Activated naive CD8-positive, alpha-beta T cell treated with anti-CD3 and anti-CD28 coated beads, Interleukin-2, amount 50 U/mL, for 24 hours (primary cell): ENCODE measurements at places on chromosomes 6 and 20.

DNA sequence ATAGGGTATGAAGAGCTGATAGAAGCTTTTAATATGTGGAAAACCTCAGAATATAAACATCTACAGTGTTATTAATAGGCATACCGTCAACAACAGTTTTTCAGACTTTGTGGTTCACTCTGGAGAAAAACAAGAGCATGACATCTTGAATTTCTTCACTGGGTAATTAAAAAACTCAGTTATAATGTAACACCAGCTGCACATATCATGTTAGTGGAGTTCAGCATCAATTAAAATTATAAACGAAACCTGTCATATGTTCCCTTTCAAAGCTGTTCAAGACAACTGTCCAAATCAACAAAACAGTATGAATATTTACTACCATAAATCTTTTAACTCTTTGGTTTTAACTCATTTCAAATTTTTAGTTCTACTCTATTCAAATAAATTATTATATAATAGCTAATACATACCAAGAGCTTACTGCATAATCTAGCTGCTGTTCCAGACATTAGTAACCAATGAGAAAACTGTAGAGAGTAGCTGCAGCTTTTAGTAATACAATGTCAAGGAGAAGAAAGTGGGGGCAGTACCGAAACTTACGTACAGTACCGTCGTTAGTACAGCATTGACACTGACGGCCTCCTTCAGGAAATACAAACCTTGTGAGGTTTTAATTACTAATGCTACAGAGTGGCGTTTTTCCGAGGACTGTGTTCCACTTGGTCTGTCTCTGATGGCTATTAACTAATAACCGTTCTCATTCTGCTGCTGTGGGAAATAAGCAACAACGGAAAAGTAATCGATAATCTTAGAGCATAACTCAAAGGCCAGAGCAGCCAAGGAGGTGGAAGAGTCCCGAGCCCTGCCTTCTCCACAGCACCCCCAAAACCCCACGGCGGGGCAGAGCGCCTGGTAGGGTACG, 532 bp upstream of the PM20D2 start:
- peak overlapping the region; percentile 84 for H3K4me3 ChIP-seq
- peak overlapping the region; percentile 95 for H3K27ac ChIP-seq
- H3K4me1 ChIP-seq, result peaks cover 34% of the 10 kb centered on the region

- peaks cover 18% of the 10 kb centered on the region for H3K27me3 ChIP-seq
- peak; percentile 82 for DNase-seq
- peak overlapping the region; percentile 85 for H3K4me3 ChIP-seq
- peaks cover 16% of the 10 kb centered on the region for H3K4me1 ChIP-seq
- H3K36me3 ChIP-seq, result no peaks in the 10 kb centered on the region
These were observed 52.8 kb downstream of the MRPL14 start for GRCh38 chr6:44074439-44074812.

DNA sequence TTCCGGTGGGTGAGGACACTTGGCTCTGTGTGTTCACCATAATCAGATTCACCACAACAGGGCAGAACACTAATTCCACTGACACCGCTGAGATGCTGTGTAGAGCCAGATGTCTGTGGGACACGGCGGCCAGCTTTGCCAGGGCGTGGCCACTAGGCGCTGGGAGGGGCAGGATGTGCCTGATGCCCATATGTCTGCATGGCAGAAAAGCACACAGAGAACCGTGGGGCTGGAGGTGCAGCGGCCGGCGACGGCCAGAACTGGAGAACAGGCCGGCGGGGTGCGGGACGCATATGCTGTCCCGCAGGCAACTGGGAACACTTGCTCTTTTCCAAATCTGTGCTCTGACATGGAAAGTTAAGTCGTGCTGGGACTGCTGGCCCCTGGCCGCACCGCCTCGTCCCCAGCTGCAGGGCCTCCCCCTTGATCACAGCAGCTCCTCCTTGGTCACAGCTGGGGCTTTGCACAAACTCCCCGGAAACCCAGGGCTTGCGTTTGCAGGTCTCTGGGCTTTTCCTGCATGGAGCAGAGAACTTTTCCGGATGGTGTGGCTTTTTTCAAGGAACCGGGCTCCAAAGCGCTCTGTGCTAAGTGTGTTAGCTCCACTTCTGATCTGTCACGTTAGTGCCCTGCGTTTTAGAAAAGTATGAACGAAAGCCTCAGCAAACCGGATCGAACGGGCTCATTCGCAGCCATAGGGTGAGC, 31.1 kb downstream of the NTSR1 start:
- peaks cover 42% of the 10 kb centered on the region for H3K4me1 ChIP-seq
- H3K36me3 ChIP-seq, result no peaks in the 10 kb centered on the region
- H3K27ac ChIP-seq, result peak overlapping the region; percentile 84
- peak overlapping the region; percentile 73 for H3K4me3 ChIP-seq
- DNase-seq, result peak; percentile 45

- H3K27me3 ChIP-seq, result no peaks in the 10 kb centered on the region
- H3K36me3 ChIP-seq, result no peaks in the 10 kb centered on the region
- H3K4me3 ChIP-seq, result no peak overlapping the region
These were observed 37.6 kb upstream of the ZBP1 start for GRCh38 chr20:57657535-57658446.

DNA sequence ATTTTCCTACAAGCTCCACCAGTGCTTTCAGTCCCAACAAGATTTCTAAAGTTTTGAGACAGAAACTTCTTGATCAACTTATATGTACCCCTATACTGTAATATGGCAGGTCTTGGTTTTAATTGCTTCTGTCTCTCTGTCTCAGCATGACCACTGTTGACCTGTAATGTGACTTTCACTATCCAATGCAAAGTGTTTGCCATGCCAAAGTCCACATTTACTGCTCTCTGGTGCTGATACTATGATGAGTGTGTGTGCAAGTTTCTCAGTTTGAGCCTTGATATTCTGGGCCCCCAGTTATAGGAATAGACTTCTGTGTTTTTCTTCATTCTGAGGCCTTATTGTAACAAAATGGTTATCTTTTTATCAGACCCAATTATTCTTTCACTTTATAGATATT, 45.8 kb downstream of the OR2J2 start:
- H3K27me3 ChIP-seq, result peaks cover 27% of the 10 kb centered on the region
- no peak overlapping the region for H3K4me3 ChIP-seq
- no peak overlapping the region for H3K27ac ChIP-seq
- no peaks in the 10 kb centered on the region for H3K4me1 ChIP-seq
- DNase-seq, result no peak

- H3K27ac ChIP-seq, result no peak overlapping the region
- no peak overlapping the region for H3K4me3 ChIP-seq
- no peaks in the 10 kb centered on the region for H3K36me3 ChIP-seq
- peaks cover 3% of the 10 kb centered on the region for H3K4me1 ChIP-seq
These were observed 163.2 kb downstream of the SYNDIG1 start for GRCh38 chr20:24632581-24632980.

GRCh38 chr6:127812985-127813698, 87.7 kb downstream of the THEMIS start:
- H3K36me3 ChIP-seq, result peaks cover 23% of the 10 kb centered on the region
- H3K27me3 ChIP-seq, result no peaks in the 10 kb centered on the region
- DNase-seq, result peak; percentile 50
- H3K4me3 ChIP-seq, result peak overlapping the region; percentile 74
- peak overlapping the region; percentile 90 for H3K27ac ChIP-seq

GRCh38 chr6:18165751-18166150, 10.5 kb downstream of the KDM1B start:
- peaks cover 35% of the 10 kb centered on the region for H3K36me3 ChIP-seq
- no peak overlapping the region for H3K4me3 ChIP-seq
- H3K27ac ChIP-seq, result no peak overlapping the region
- no peaks in the 10 kb centered on the region for H3K27me3 ChIP-seq

DNA sequence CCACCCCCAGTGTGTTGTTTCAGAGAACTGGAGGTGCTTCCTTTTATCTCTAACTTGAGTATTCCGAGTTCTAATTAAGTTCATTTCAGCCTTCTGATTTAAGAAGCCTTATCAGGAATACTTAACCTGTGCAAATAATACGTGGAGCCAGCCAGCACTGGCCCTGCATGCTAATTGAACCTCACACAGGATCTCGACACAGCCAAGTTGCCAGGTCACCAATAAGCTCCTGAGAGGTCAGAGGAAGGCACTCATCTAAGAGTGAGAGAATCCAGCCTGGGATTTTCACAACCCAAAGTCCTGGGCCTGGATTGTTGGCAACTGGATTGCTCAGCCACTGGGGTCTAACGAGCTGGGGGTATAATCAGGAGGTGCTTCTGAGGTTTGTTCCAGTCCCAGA, 157.7 kb upstream of the LRFN2 start:
- DNase-seq, result no peak
- H3K27ac ChIP-seq, result no peak overlapping the region
- H3K4me1 ChIP-seq, result no peaks in the 10 kb centered on the region

GRCh38 chr6:26136321-26136720, 49.1 kb downstream of the HFE start:
- H3K27me3 ChIP-seq, result no peaks in the 10 kb centered on the region
- no peak overlapping the region for H3K4me3 ChIP-seq
- DNase-seq, result no peak
- H3K36me3 ChIP-seq, result peaks cover 5% of the 10 kb centered on the region
- H3K4me1 ChIP-seq, result peaks cover 19% of the 10 kb centered on the region

GRCh38 chr20:2059411-2059810, 42.2 kb upstream of the STK35 start:
- no peaks in the 10 kb centered on the region for H3K36me3 ChIP-seq
- no peak overlapping the region for H3K4me3 ChIP-seq
- H3K27me3 ChIP-seq, result peaks cover 26% of the 10 kb centered on the region
- no peak overlapping the region for H3K27ac ChIP-seq

GRCh38 chr6:23414051-23414445, 712.0 kb upstream of the NRSN1 start:
- H3K36me3 ChIP-seq, result no peaks in the 10 kb centered on the region
- no peak for DNase-seq
- H3K4me3 ChIP-seq, result no peak overlapping the region
- no peak overlapping the region for H3K27ac ChIP-seq
- peaks cover 3% of the 10 kb centered on the region for H3K4me1 ChIP-seq
- H3K27me3 ChIP-seq, result no peaks in the 10 kb centered on the region

GRCh38 chr6:13463328-13463717, 24.1 kb downstream of the GFOD1 start:
- peaks cover 87% of the 10 kb centered on the region for H3K4me1 ChIP-seq
- H3K27ac ChIP-seq, result no peak overlapping the region
- no peak overlapping the region for H3K4me3 ChIP-seq
- H3K36me3 ChIP-seq, result peaks cover 19% of the 10 kb centered on the region
- no peak for DNase-seq
- H3K27me3 ChIP-seq, result no peaks in the 10 kb centered on the region

- no peak for DNase-seq
- H3K4me3 ChIP-seq, result no peak overlapping the region
- H3K27me3 ChIP-seq, result no peaks in the 10 kb centered on the region
- H3K4me1 ChIP-seq, result peaks cover 51% of the 10 kb centered on the region
- H3K36me3 ChIP-seq, result peaks cover 10% of the 10 kb centered on the region
These were observed 62.4 kb downstream of the ARID1B start for GRCh38 chr6:156839591-156840001.

DNA sequence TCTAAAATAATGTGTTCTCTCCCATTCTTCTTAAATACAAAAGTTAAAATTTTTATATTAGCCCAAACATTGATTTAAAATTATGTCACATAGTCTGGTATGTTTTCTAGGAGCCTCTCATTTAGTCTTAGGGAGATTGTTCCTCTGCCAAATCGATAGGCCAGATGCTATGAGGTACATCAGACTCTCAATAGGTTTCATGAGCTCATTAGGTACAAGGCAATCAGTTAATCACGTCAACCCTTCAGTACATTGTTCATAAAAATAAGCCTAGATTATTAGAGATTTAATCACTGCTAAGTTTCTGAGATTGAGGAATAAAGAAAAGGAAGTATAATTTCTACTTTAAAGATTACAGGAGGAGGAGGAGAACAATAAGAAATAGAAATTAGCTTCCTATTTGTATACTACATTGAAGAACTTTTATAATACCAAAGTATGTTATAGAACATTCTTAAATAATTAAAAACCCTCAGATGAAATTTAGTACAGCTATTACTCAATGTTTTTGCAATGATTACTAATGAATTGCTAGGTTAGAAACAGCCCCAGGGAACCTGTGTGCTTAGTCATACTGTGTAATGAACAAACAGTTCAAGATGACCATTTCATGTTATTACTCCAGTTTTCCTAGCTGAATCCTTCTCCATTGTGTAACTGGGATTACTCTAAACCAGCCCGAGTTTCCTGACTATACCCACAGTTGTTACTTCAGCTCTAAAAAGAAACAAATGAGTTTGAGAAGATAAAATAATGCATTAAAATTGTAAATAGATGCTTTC, 117.0 kb downstream of the BMP5 start:
- no peaks in the 10 kb centered on the region for H3K4me1 ChIP-seq
- H3K27me3 ChIP-seq, result no peaks in the 10 kb centered on the region
- H3K4me3 ChIP-seq, result no peak overlapping the region
- no peak overlapping the region for H3K27ac ChIP-seq

DNA sequence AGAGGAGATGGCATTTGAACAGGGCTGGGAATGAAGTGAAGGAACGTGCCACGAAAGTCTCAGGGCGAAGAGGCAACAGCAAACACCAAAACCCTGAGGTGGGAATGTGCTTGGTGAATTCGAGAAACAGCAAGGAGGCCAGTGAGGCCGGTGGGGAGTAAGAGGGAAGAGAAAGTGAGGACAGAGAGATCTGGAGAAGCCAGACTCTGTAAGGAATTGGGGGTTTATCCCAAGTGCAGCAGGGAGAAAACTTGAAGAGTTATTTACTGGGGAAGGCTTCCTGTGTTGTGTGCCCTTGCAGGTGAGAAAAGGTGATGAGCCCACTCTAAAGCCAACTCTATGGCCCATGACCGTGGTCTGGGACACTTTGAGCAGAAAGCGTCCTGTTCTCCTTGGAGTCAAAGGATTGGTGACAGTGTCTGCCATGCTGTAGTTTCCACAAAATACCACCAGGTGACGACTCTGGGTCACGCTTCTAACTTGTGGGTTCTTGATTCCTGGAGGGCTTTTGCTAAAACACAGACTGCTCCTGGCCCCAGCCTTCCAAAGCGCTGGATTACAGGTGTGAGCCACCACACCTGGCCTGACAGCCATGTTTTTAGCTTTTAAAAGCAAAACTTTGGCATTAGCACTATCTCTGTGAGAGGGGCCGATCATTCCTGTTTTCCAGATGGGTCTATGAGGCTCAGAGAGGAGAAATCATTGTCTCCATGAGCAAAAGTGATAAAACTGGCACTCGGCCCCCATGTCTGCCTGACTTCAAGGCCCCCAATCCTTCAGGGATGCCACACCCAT, 18.0 kb upstream of the CSNK2A1 start:
- H3K27ac ChIP-seq, result no peak overlapping the region
- no peaks in the 10 kb centered on the region for H3K36me3 ChIP-seq
- no peaks in the 10 kb centered on the region for H3K4me1 ChIP-seq

DNA sequence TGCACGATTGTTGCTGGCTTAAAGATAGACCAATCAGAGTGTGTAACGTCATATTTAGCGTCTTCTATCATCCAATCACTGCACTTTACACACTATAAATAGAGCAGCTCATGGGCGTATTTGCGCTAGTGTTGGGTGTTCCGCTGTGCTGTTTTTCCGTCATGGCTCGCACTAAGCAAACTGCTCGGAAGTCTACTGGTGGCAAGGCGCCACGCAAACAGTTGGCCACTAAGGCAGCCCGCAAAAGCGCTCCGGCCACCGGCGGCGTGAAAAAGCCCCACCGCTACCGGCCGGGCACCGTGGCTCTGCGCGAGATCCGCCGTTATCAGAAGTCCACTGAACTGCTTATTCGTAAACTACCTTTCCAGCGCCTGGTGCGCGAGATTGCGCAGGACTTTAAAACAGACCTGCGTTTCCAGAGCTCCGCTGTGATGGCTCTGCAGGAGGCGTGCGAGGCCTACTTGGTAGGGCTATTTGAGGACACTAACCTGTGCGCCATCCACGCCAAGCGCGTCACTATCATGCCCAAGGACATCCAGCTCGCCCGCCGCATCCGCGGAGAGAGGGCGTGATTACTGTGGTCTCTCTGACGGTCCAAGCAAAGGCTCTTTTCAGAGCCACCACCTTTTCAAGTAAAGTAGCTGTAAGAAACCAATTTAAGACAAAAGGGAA, 57.9 kb downstream of the TRIM38 start:
- peak; percentile 79 for DNase-seq
- H3K4me3 ChIP-seq, result peak overlapping the region; percentile 90
- peak overlapping the region; percentile 98 for H3K27ac ChIP-seq
- no peaks in the 10 kb centered on the region for H3K27me3 ChIP-seq
